A549 treated with CpdA at 1 μM for 4 hours (cell line): ENCODE measurements at places on chromosomes 2 and 18. TPM values are rescaled to one million over a fixed set of nuclear protein-coding genes. Genes with fewer than 3 reads are reported as not detected.

Gene GKN2
- total RNA-seq = 2.6 to 3.8 TPM (median 3.4 TPM) in 5 replicates

Gene NT5DC4
- 0.49 TPM in 1 of 5 replicates, not detected in the others for total RNA-seq

Gene ACTG2
- total RNA-seq = 0.14 to 0.45 TPM (median 0.22 TPM) in 5 replicates

Gene DNPEP
- total RNA-seq = 52.1 to 66.4 TPM (median 56.1 TPM) in 5 replicates

Gene PRSS56
- total RNA-seq = 0.08 to 0.20 TPM (median 0.14 TPM) in 4 of 5 replicates, not detected in the other

Gene HOXD9
- total RNA-seq = 0.98 to 1.4 TPM (median 1.3 TPM) in 5 replicates

Gene NT5C1B
- total RNA-seq = not detected in 5 replicates

Gene CABYR
- total RNA-seq = 11.1 to 20.9 TPM (median 11.4 TPM) in 5 replicates

Gene PPM1B
- 25.0 to 35.4 TPM (median 31.0 TPM) in 5 replicates for total RNA-seq

Gene GREB1L
- 1.3 to 2.6 TPM (median 2.1 TPM) in 5 replicates for total RNA-seq

Gene STARD6
- 0.22 TPM in 1 of 5 replicates, not detected in the others for total RNA-seq

Gene DOK6
- not detected in 5 replicates for total RNA-seq

Gene PRKCE
- 8.5 to 11.6 TPM (median 9.2 TPM) in 5 replicates for total RNA-seq

Gene TUBB8B
- total RNA-seq = not detected in 5 replicates

Gene EFEMP1
- total RNA-seq = 30.5 to 60.6 TPM (median 41.0 TPM) in 5 replicates

Gene PLEKHH2
- 0.65 to 1.5 TPM (median 0.75 TPM) in 5 replicates for total RNA-seq

Gene REEP1
- total RNA-seq = 0.43 to 1.3 TPM (median 0.59 TPM) in 5 replicates

Gene RFX8
- not detected in 5 replicates for total RNA-seq

Gene SNORC
- 4.5 to 13.2 TPM (median 10.4 TPM) in 5 replicates for total RNA-seq

Gene CNGA3
- total RNA-seq = not detected in 5 replicates

Gene TLX2
- 0.12 to 0.54 TPM (median 0.29 TPM) in 5 replicates for total RNA-seq

Gene CFAP53
- total RNA-seq = 0.37 to 0.44 TPM (median 0.40 TPM) in 5 replicates
